ENCODE measurements at places on chromosomes 2 and 18. TPM values are rescaled to one million over a fixed set of nuclear protein-coding genes. Genes with fewer than 3 reads are reported as not detected.

Gene RTP5
- not detected for total RNA-seq

Gene RIOK3
- 57.3 TPM for total RNA-seq

Gene MGAT4A
- 120 TPM for total RNA-seq

Gene TUBB8B
- not detected for total RNA-seq

Gene HNMT
- not detected for total RNA-seq

Gene PFN4
- total RNA-seq = 0.29 TPM

Gene ZEB2
- 9.2 TPM for total RNA-seq

Gene IL1F10
- total RNA-seq = not detected

Gene DNAJB2
- 53.0 TPM for total RNA-seq

Gene ELOA2
- not detected for total RNA-seq

Gene SLC4A3
- total RNA-seq = not detected

Gene SPATA3
- total RNA-seq = not detected

Gene CFC1
- total RNA-seq = not detected

Gene GKN1
- total RNA-seq = not detected

Gene CRYGC
- not detected for total RNA-seq

Gene PROM2
- 1.4 TPM for total RNA-seq

Gene ZRANB3
- 4.4 TPM for total RNA-seq

Gene HTR2B
- total RNA-seq = not detected

Gene XPO1
- 179 TPM for total RNA-seq

Gene HOXD4
- total RNA-seq = not detected

Gene FSIP2
- 0.27 TPM for total RNA-seq

Gene UGT1A3
- not detected for total RNA-seq

Gene ALK
- not detected for total RNA-seq

Gene PPIG
- 52.3 TPM for total RNA-seq

Gene OTOS
- not detected for total RNA-seq

Gene C2orf92
- total RNA-seq = 12.4 TPM

Gene DUSP2
- total RNA-seq = 71.0 TPM

Gene COLEC12
- not detected for total RNA-seq

Gene LYPD6
- total RNA-seq = not detected

Gene BUB1
- 88.5 TPM for total RNA-seq

Gene CPO
- total RNA-seq = not detected

Gene CYP27C1
- not detected for total RNA-seq

Gene CLK1
- total RNA-seq = 115 TPM

Gene CNDP1
- total RNA-seq = 0.20 TPM

Gene RAPGEF4
- 1.0 TPM for total RNA-seq

Gene RNU2-63P
- 16.7 TPM for total RNA-seq

Data from T-helper 1 cell treated with Interleukin-12 subunit alpha and Interleukin-12 subunit beta and Interleukin-4 antibody, amounts not matched to agents 30 ng/mL and 1 ng/mL, for 36 hours (primary cell).